ENCODE measurements at places on chromosomes 1 and 21.
A peak's percentile ranks its signal among the peaks of the same experiment; 100 is the strongest.

GRCh38 chr21:44649521-44650100 lies 3.4 kb downstream of the KRTAP10-11 start:
- no peak for DNase-seq

GRCh38 chr21:33640697-33641351 lies 717 bp downstream of the CRYZL1 start:
- no peak for DNase-seq

DNA sequence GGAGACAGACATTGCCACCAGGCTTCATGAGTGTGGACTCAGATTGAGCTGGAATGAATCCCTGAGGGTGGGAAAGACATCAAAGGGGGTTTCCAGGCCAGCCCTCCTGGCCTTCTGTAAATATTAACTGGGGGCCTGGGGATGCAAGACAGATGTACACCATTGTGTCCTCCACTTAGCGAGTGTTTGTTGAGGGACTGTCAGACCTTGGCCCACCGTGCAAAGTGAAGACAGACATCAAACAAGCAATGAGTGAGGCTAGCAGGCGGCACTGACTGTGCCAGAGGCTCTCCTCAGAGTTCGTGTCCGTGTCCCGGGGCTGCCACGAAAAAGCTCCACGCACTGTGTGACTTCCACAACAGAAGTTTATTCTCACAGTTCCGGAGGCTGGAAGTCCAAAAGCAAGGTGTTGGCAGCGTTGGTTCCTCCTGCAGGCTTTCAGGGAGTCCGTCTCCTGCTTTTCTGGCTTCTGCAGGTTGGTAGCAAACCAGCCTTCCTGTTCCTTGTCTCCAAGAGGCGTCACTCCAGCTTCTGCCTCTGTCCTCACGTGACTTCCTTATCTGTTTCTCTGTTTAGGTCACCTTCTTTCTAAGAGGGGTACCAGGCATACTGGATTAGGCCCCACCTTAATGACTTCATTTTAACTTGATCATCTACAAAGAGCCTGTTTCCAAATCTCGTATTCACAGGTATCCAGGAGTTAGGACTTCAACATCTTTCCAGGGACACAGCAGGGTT lies 59.1 kb downstream of the DISP3 start:
- no peak for DNase-seq

- DNase-seq, result no peak
Observed at GRCh38 chr1:114331936-114332335, 178.3 kb upstream of the SYT6 start.

DNA sequence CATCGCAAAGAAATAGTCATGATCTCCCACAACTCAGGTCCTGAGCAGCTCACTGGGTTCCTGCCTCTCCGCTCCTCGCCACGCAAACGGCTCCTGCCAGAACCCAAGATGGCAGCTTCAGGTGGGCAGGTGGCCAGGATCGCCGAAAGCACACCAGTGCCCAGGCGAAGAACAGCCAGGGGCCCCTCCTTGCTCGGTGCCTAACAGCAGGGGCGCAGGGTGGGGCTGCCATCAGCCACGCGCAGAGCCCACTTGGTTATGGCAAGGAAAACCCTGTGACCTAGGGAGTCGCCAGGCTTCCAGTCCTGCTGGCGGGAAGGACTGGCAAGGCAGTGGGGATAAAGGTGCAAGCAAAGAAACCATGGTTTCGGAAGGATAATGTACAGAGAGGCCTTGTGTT lies 47.5 kb downstream of the ARID4B start:
- DNase-seq, result no peak

- DNase-seq, result no peak
Observed at GRCh38 chr21:40769231-40769630, 77.7 kb downstream of the DSCAM start.

GRCh38 chr1:109397581-109398342 lies at the start of gene SORT1:
Gene SORT1, minus strand, starts transcription at chr1:109397918. Its CDS starts 26 bp downstream, at chr1:109397892.
- peak; percentile 90 for DNase-seq

DNA sequence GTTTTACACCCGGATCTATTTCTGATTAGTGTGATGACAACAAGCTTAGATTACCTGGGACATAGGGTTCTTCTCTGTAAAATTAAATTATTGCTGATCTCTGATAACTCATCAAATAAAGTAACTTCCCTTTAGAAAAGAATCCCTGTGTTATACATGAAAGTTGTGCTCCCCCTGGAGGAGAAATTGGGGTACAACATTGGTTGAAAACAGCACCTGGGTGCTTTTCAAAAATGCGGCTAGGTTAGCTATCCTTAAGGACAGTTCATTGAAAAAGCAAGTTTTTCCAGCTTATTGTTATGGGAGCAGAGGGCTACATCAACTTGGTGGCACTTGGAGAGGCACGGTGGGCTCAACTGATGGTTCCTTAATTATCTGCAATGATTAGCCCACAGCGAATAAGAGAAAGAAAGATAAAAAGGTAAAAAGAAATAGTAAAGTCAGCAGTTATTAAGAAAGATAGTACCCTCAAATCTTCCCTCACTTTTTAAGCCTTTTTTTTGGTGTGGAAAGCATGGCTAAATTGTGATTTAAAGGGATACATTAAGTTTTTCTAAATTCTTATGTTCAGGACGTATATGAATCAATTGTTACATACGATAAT lies 97.8 kb downstream of the FMN2 start:
- no peak for DNase-seq

GRCh38 chr1:22832414-22832786 lies 121.8 kb downstream of the EPHB2 start:
- DNase-seq, result peak; percentile 12

- no peak for DNase-seq
Observed at GRCh38 chr1:77742011-77742555, 17.6 kb downstream of the USP33 start.

- no peak for DNase-seq
Observed at GRCh38 chr1:104906141-104906540, 1156.4 kb downstream of the AMY1C start.

- no peak for DNase-seq
Observed at GRCh38 chr21:26112127-26112742, 58.3 kb downstream of the APP start.

- DNase-seq, result no peak
Observed at GRCh38 chr21:41052820-41053555, 115.0 kb upstream of the BACE2 start.

DNA sequence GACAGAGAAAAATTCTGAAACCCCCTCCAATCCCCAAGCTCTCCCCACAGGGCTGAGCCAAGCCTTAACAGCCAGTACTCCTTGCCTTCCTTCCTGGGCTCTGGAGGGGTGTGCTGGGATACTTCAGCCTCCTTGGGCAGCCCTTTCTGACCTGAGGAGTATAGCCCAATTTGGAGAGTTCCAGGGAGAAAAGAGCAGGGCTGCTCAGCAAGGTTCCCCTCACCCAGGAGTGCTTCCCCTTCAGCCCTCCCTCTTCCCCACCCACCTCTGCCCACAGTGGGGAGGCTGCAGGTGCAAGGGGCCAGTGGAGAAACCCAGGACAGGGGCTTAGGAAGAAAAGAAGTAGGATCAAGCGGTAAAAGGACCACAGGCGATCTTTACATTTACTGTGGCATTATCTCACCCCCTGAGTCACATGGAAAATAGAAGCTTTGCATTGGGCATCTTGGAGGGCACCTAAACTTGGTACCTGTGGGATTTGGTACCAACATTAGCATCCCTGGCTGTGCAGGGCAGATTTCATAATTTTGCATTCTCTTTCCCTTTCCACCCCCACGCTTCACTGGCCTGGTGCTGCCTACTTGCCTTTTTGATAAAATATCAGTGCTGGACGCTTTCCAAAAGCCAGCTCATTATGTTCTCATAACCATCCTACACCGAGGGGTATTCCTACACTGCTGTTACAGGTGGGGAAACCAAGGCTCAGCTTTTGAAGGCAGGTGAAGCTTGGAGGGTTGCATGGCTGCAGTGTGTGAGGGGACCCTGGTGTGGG lies 2.8 kb upstream of the ADORA1 start:
- peak; percentile 83 for DNase-seq

- DNase-seq, result no peak
Observed at GRCh38 chr1:87686671-87687070, 358.0 kb downstream of the LMO4 start.

DNA sequence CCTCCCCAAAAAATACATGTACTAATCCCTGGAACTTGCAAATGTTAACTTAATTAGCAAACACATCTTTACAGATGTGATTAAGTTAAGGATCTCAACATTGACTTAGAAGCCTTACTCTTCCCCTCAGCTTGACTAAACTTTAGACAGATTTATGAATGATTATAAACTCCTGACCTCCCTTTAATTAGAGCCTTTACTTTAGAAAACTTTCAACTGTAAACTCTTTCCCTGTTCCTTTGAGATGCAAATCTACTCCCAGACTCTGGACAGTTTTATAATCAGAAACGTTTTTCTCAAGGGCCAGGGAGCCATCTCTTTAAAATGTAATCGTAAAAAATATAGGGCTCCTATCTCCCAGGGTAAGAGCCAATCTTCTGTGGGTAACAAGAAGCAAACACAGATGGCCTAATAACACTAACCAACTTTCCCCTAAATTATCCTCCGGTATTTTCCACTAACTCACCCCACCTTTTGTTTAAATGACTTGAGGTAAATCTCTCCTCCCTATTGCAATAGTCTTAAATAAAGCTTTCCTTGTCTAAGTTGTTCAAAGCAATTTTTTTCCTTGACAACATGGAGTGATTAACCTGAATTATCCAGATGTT lies 284.1 kb downstream of the BRINP3 start:
- no peak for DNase-seq

DNA sequence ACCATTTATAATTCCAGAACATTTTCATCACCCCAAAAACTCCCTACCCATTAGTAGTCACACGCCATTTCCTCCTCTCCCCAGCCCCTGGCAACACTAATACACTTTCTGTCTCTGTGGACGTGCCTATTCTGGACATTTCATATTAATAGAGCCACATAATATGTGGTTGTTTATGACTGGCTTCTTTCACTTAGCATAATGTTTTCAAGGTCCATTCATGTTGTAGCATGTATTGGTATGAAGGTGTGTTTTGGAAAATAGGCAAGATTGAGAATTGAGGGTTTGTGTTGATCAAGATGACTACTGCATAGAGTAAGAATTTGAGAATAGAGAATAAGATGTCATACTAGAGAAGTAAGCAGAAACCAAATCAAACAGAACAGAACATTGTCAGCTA lies 67.5 kb downstream of the ZFYVE9 start:
- no peak for DNase-seq

DNA sequence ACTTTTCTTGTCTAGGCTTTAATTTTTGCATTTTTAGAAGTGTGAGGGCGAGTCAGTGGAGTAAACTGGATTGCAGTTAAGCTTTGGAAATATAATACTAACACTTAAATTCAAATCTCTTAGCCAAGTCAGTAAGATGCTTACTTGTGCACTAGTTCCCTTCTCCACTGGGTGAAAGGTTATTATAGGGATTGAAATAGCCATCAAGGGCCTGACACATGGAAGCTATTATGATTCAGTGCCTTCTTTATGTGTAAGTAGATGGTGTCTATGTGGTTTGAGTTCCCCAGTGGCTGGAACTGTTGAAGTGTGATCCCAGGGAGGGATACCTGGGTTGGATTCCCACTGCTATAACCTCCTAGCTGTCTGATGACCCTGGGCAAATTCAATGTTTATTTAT lies 24.7 kb upstream of the DMRTA2 start:
- DNase-seq, result no peak

DNA sequence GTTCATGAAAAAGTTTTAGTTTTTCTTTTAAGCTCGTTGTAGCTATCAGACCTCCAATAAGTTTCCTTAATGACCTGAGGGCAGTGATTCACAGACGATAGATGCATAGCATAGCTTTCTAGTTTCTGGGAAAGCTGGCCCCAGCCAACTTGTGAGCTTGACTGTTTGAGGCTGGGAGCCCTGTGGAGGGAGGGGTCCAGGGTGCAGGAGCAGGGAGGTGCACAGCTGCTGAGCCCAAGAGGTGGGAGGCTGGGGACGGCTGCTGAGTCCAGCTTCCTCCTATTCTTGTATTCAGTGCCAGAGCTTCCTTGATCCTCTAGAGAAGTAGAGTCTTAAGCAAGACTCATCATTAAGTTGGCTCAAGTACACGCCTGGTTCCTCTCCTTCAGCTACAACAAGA lies 11.0 kb upstream of the AVPR1B start:
- peak; percentile 16 for DNase-seq

DNA sequence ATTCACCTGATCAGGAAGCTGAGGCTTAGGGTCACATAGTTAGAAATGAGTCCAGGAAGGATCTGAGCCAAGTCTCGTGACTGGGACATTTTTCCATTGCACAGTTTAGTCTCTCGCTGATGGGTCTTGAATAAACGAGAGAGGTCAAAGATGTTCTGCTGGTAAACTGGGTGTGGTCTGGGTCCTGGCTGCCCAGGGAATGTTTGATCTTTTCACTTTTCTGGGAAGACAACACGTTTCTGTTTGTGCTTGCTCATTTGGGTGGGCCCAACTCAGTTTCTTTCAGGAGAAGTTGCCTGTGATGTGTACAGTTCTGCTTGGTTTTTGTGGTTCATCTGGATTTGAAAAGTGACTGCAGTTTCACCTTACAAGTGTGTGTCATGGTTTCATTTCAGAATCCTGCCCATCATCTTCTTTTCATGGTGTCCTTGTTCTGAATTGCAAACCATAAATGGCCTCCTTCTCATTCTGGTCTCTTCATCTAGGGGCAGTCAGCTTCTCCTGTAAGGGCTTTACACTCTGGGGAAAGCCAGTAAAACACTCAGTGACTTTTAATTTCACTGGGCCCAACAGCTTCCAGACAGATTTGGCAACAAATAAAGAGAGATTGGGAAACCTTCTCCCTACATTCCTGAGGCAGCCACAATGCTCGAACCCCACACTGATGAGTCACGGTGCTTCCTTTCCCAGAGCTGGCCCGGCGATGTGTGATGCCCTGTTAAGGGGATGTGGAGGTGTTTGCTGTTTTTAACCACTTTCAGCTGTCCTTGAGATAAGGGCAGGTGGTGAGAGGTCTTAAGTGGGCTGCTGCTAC lies 7.2 kb upstream of the TACSTD2 start:
- DNase-seq, result peak; percentile 97

DNA sequence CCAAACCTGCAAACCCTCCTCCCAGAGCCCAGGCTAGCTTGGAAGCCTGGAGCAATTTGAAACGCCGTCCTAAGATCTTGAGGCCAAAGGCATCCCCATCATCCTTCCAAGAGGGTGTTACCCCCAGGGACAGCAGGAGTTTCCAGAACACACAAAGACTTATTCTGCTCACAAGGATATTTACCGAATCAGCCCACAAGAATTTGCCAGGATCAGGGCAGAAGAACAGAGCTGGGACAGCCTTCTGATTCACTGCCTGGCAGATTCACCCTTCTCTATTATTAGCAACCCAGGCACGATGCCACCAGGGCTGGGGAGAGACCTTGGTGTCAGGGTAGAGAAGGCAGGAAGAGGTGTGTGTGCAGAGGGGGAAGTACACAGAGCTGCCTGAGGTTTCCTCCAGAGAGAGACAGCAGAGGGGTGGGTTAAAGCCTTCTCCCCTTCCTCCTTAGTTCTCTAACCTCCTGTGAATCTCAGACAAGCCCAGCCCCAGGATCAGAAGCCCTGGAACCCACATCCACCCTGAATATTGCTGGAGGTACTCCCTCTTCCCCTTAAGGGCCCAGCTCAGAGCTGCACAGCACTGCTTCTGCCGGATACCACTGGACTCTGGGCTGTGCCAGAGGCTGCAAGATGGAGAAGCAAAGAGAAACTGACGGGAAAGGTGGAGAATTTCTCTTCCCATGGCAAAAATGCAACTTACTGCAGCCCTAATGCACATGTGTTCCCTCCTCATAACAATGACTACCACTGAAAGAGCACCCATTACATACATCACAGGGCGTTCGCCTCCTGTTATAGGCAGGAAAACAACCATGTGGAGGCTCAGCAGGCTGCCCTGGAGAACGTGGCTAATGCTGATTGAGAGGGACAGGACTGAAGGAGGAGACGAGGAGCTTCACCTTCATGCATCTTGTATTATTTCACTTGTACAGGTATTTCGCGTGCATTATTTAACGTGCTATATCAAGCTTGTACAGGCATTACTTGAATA lies 61.8 kb downstream of the ITPKB start:
- DNase-seq, result peak; percentile 47

All from NCI-H226 (cell line).